Neural crest cell (in vitro differentiated cells): ENCODE measurements at places on chromosomes 6 and 20.

GRCh38 chr6:53920881-53921280 lies 126.1 kb downstream of the LRRC1 start:
- no peak for DNase-seq
- peaks cover 4% of the 10 kb centered on the region for H3K4me1 ChIP-seq
- no peaks in the 10 kb centered on the region for H3K27me3 ChIP-seq
- H3K36me3 ChIP-seq, result peaks cover 8% of the 10 kb centered on the region
- H3K4me3 ChIP-seq, result no peak overlapping the region

GRCh38 chr6:11224966-11225463 lies 7.5 kb downstream of the NEDD9 start:
- peak overlapping the region; percentile 40 for H3K27ac ChIP-seq
- DNase-seq, result no peak
- peaks cover 76% of the 10 kb centered on the region for H3K4me1 ChIP-seq
- peak overlapping the region; percentile 13 for H3K4me3 ChIP-seq
- peaks cover 9% of the 10 kb centered on the region for H3K36me3 ChIP-seq

- H3K36me3 ChIP-seq, result no peaks in the 10 kb centered on the region
- no peak overlapping the region for H3K27ac ChIP-seq
- DNase-seq, result no peak
- H3K4me3 ChIP-seq, result no peak overlapping the region
- no peaks in the 10 kb centered on the region for H3K27me3 ChIP-seq
- peaks cover 8% of the 10 kb centered on the region for H3K4me1 ChIP-seq
Observed at GRCh38 chr6:23692184-23692583, 433.8 kb upstream of the NRSN1 start.

- no peak overlapping the region for H3K27ac ChIP-seq
- no peaks in the 10 kb centered on the region for H3K4me1 ChIP-seq
- no peak for DNase-seq
- no peaks in the 10 kb centered on the region for H3K27me3 ChIP-seq
- H3K36me3 ChIP-seq, result no peaks in the 10 kb centered on the region
- no peak overlapping the region for H3K4me3 ChIP-seq
Observed at GRCh38 chr6:67633058-67633457, 1002.0 kb upstream of the ADGRB3 start.

DNA sequence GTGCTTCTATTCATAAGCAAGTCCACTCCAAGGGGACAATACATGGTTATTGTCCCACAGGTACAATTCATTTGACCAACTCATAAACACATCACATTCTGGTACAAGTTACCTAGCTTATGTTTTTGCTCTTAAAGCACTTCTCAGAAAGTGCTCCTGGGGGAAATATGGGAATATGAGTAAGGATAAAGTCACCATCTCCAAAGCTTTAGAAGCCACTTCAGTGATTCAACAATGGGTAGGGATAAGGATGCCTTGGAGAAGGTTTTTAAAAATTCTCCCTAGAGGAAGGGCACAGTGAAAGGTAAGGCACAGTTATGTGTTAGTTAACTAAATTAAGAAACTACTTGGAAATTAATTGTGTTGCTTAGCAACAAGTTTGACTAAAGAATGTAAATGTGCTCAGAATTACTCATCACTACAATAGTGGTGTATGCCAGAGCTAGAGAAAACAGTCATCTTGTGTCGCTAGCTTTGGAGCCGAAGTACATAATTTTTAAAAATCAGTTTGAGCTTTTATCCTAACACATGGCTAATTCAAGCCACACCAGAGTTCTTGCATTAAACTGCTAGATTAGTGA lies 39.5 kb upstream of the LAMP5 start:
- H3K4me3 ChIP-seq, result no peak overlapping the region
- DNase-seq, result no peak
- peaks cover 25% of the 10 kb centered on the region for H3K36me3 ChIP-seq
- H3K27ac ChIP-seq, result no peak overlapping the region
- no peaks in the 10 kb centered on the region for H3K27me3 ChIP-seq
- H3K4me1 ChIP-seq, result peaks cover 5% of the 10 kb centered on the region

- no peak overlapping the region for H3K27ac ChIP-seq
- no peak overlapping the region for H3K4me3 ChIP-seq
- DNase-seq, result no peak
- H3K36me3 ChIP-seq, result no peaks in the 10 kb centered on the region
- peaks cover 11% of the 10 kb centered on the region for H3K4me1 ChIP-seq
Observed at GRCh38 chr6:24227556-24227955, 101.5 kb downstream of the NRSN1 start.

- H3K4me3 ChIP-seq, result no peak overlapping the region
- H3K4me1 ChIP-seq, result peaks cover 5% of the 10 kb centered on the region
- H3K27me3 ChIP-seq, result no peaks in the 10 kb centered on the region
- H3K27ac ChIP-seq, result no peak overlapping the region
- peaks cover 23% of the 10 kb centered on the region for H3K36me3 ChIP-seq
- DNase-seq, result peak; percentile 27
Observed at GRCh38 chr20:41095110-41095969, 42.0 kb upstream of the PLCG1 start.
